ENCODE measurements at places on chromosomes 5 and 9.

DNA sequence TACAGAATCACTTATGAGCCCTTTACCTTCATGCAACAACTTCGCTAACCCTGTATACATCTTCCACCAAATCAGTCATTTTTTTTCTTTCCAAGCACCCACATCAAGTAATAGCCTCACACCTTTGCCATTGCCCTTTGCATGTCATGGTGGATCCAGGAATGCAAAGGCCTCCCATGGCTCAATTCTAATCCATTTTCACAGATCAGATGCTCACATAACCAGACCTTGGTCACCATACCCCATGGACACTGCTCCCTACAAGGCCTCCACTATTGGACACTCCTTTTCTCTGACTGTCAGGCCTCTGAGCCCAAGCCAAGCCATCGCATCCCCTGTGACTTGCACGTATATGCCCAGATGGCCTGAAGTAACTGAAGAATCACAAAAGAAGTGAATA, 179.5 kb downstream of the RASEF start:
- no peak for DNase-seq

DNA sequence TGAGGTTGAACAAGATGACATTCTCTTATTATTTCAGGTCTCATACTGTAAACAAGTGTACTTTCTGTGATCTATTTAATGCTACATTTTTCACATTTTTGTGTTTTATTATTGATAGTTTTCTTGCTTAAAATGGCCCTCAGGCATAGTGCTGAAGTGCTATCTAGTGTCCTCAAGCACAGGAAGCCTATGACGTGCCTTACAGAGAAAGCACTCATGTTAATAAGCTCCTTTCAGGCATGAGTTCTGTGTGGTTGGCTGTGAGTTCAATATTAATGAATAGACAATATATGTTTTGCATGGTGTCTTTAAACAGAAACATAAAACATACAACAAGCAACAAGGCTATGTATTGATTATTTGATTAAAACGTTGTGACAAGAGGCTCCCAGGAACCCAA, 450.1 kb downstream of the PLK2 start:
- no peak for DNase-seq

GRCh38 chr5:76831110-76831452, 12.3 kb downstream of the F2RL1 start:
- DNase-seq: no peak

- no peak for DNase-seq
Measured at GRCh38 chr9:75130621-75131230, 42.4 kb downstream of the OSTF1 start.

DNA sequence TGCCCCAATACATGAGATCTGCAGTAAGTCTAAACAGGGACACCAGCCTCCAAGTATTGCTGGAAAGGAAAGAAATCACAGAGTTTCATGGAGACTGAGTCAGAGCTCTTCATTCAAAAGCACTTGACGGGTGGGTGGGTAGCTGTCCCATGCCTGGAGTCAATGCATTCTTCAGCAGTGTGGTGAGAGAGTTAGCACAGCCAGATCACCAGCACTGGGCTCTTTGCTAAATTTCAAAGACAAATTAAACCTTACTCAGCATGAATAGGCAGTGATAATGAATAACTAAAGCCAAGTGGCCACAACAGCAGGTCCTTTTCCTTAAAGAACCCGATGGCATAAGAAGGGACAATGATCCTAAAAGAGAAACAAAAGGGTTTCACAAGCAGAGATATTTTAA, 192.4 kb downstream of the ACTL7B start:
- DNase-seq: no peak

DNA sequence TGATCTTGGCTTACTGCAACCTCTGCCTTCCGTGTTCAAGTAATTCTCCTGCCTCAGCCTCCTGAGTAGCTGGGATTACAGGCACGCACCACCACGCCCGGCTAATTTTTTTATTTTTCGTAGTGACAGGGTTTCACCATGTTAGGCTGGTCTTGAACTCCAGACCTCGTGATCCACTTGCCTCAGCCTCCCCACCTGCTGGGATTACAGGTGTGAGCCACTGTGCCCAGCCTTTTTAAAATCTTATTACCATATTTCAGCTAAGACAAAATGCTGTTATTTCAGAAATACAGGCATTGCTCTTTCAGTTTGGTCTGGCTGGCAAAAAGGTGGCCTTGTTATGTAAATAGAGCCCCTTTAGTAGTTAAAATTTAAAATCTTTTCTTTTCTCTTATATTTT, 46.9 kb upstream of the GLDC start:
- no peak for DNase-seq

- no peak for DNase-seq
Measured at GRCh38 chr9:20495098-20495497, 127.2 kb downstream of the MLLT3 start.

- DNase-seq: no peak
Measured at GRCh38 chr5:132498686-132499271, 8.2 kb upstream of the IRF1 start.

GRCh38 chr9:109022873-109023272, 9.6 kb upstream of the CTNNAL1 start:
- no peak for DNase-seq

DNA sequence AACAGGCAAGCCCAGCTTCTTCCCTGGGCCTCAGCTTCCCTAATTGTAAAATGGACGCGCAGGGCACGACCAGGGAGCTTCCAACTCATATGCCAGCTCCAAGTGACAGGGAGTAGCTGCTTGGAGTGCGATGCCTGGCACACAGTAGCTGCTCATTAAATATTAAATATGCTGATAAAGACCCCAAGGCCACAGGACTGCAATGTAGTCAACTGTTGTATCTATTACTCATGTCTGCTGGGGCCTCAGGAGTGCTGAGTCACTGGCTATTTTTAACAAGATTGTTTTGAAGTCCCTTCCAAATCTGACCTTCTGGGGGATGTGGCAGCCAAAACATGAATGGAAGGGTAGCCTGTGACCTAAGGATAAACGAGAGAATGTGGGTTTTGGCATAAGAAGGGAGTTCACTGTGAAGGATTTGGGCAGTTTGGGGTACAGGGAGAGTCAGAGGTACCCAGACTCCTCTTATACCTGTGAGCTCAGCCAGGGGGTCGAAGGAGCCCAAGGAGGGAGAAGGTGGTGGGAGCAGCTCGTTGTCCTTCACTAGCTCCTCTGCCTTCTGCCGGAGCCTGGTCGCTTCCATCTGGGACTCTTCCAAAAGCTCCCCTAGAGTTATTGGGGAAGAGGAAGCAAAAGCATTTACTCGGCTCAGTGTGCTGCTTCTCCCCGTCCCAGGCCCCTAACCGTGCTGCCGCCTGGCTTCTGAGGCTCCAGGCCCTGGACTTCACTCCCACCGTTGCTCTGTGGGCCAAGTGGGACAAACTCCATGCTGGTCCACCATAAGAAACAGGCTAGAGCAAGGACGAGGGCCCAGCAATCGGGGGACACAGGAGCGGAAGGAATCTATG, 17.5 kb downstream of the TNIP1 start:
- no peak for DNase-seq

- no peak for DNase-seq
Measured at GRCh38 chr5:121797681-121798518, 53.8 kb upstream of the FTMT start.

DNA sequence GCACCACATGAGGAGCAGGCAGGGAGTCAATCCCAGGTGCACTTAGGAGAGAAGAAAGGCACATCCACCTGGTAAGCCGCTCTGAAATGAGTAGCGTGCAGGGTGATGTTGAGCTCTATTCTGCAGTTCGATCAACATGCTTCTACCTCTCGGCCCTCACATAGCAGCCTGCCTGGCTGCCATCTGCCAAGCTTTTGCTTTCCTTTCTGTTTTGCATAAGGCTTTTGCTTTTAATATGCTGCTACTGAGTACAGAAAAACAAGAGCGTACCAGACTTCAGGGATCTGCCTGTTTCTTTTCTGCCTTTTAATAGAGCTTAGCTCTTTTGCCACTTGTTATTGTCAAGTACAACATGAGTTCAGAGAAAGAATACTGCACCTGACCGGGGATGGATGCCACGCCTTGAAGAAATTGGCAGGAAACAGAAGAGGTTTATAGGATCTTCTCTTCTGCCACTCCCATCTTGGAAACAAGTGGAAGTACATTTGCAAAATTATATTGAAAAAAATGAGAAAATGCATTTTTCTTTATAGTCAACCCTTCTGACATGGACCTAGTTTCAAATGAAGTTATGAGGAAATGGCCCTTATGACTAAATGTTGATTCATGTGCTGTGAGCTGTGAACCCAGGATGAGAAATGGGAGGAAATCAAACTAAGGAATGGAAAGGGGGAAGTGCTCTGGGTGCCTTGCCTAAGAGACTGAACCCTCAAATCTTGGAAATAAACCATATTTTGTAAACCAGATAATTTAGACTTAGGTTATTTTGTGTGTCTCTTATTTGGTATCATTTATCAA, 4.0 kb upstream of the FCHO2 start:
- no peak for DNase-seq

DNA sequence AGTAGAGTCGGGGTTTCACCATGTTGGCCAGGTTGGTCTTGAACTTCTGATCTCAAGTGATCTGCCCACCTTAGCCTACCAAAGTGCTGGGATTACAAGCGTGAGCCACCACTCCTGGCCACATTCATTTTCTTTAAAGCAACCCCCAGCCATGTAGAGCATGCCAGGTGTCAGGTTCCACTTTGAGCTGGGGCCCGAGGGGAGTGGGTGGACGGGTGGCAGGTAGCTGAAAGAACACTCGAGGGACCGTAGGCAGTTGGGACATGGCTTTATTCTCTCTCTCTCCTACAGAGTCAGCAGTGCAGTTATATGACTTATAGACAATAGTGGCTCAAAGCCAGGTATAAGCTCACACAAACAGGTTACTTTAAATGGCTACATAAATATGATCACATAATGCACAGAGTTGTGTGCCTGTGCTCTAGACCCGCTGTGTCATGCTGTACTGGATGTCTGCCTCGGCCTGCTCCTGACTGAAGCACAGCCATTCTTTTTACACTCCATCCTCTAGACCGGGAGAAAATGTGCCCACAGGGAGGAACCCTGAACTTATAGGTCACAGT, 60.5 kb upstream of the FAM120A start:
- no peak for DNase-seq

DNA sequence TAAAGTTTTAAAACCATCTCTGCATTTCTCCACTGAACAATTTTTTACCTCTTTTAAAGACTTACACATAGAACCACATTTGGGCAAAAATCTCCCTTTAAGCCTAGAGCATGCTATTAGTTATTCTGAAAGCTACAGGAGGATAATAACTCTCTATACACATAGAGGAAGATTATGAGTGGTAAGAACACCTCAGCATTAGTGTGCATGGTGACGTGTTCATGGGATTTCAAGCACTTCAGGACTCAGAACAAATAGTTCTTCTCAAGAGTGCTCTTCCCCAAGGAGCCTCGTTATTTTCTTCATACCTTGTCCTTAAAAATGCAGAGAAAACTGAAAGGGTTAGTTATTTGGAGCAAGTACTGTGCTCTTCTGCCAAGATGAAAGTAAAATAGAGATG, 256.9 kb upstream of the TUSC1 start:
- DNase-seq: no peak

GRCh38 chr5:124039410-124039809, 527.4 kb downstream of the CSNK1G3 start:
- DNase-seq: no peak
